ENCODE measurements at places on chromosomes 6 and 20. TPM values are rescaled to one million over a fixed set of nuclear protein-coding genes. Genes with fewer than 3 reads are reported as not detected.

GRCh38 chr20:32585586-32586127, 524 bp upstream of the NOL4L start:
- peak overlapping the region; percentile 58 for H3K27ac ChIP-seq
- H3K4me1 ChIP-seq, result peaks cover 30% of the 10 kb centered on the region
- no peaks in the 10 kb centered on the region for H3K36me3 ChIP-seq
- peak overlapping the region; percentile 76 for H3K4me3 ChIP-seq
- peaks cover 5% of the 10 kb centered on the region for H3K27me3 ChIP-seq

The PPP1R11 gene
- 47.8 TPM for total RNA-seq

DNA sequence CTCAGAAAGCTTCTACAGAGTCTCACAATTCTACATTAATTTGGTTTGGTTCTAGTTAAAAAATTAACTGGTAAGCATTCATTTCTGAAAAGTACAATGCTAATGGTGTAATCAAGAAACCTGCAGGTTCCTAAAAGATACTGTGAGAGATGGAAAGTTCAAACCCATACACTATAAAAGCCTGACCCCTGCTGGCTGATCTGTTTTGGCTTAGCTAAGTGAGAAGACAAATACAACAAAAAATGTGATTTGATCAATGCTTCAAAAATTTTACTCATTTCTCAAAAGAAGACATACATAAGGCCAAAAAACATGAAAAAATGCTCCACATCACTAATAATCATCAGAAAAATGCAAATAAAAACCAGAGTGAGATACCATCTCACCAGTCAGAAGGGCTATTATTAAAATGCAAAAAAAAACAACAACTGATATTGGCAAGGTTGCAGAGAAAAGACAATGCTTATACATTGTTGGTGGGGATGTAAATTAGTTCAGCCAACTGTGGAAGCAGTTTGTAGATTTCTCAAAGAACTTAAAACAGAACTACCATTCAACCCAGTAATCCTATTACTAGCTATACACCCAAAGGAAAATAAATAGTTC, 102.8 kb downstream of the MOXD1 start:
- peak; percentile 58 for DNase-seq
- H3K27ac ChIP-seq, result no peak overlapping the region
- H3K4me1 ChIP-seq, result no peaks in the 10 kb centered on the region
- no peaks in the 10 kb centered on the region for H3K36me3 ChIP-seq
- H3K27me3 ChIP-seq, result peaks cover 11% of the 10 kb centered on the region

DNA sequence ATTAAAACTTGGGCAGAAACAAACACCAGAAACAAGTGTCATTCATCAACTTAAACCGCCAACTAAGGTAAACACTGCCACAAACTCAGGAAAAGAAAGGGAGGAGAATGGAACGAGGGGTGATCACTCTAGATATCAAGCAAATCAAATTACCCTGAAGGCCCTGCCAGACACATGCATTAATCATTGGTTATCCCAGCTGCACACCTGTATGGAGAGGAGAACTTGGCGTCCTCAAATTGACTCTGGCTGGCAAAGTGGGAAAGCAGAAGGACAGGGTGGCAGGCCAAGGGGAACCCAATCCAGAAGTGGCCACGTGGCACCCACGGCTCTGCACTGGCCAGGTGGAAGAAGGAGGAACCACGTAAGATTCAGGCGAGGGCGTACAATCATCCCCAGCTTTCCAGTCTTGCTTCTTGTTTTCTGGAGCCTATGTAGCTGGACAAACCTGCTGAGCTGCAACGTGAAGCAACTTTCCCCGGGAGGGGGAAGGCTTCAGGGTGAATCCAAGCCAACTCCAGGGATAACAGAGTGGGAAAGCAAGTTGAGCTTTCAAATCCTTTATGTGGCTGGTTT, 156.2 kb upstream of the JARID2 start:
- peaks cover 2% of the 10 kb centered on the region for H3K27me3 ChIP-seq
- no peak overlapping the region for H3K27ac ChIP-seq
- H3K4me3 ChIP-seq, result no peak overlapping the region

DNA sequence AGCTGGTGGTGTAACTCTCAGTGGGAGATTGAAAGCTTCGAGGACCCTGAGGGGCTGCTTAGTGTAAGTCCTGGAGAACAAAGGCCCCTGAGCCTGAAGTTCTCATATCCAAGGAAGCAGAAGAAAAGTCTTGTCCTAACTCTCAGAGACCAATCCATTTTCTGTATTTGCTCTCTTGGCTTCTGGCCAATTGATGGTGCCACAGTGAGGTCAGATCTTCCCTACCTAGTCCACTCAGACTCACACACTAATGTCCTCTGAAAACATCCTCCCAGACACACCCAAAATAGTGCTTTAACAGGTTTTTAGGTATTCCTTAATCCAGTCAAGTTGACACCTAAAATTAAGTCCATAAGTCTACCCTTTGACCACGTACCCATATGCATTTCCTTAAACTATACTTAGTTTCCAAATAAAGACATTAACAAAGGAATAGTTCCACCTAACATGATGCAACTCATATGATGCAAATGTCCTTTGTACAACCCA, 29.4 kb downstream of the ZNF292 start:
- peaks cover 42% of the 10 kb centered on the region for H3K36me3 ChIP-seq
- no peak overlapping the region for H3K27ac ChIP-seq
- peaks cover 77% of the 10 kb centered on the region for H3K4me1 ChIP-seq
- no peaks in the 10 kb centered on the region for H3K27me3 ChIP-seq
- H3K4me3 ChIP-seq, result no peak overlapping the region
- no peak for DNase-seq

- no peaks in the 10 kb centered on the region for H3K36me3 ChIP-seq
- H3K4me1 ChIP-seq, result no peaks in the 10 kb centered on the region
- H3K27ac ChIP-seq, result no peak overlapping the region
- H3K27me3 ChIP-seq, result peaks cover 5% of the 10 kb centered on the region
These were observed 522.0 kb upstream of the GJE1 start for GRCh38 chr6:141610741-141611140.
